CD8-positive, alpha-beta memory T cell (primary cell): ENCODE measurements at places on chromosomes 5 and 9. TPM values are rescaled to one million over a fixed set of nuclear protein-coding genes. Genes with fewer than 3 reads are reported as not detected.

DAB2IP gene
- total RNA-seq, result 0.27 TPM

FOXI1 gene
- total RNA-seq, result not detected

BAG1 gene
- 70.6 TPM for total RNA-seq

MCTP1 gene
- 0.51 TPM for total RNA-seq

EFNA5 gene
- total RNA-seq, result not detected

PRDM9 gene
- total RNA-seq, result not detected

C9orf153 gene
- 0.27 TPM for total RNA-seq

CRHBP gene
- total RNA-seq, result not detected

CDH6 gene
- total RNA-seq, result not detected

HIGD2A gene
- 98.3 TPM for total RNA-seq

MLANA gene
- total RNA-seq, result not detected

HAPLN1 gene
- not detected for total RNA-seq

CATSPER3 gene
- total RNA-seq, result 0.18 TPM

FAM53C gene
- 29.5 TPM for total RNA-seq

TMEM252 gene
- total RNA-seq, result not detected

PLAC8L1 gene
- 0.53 TPM for total RNA-seq

LCN15 gene
- total RNA-seq, result not detected

SPATA31D4 gene
- not detected for total RNA-seq

SLC1A3 gene
- 0.35 TPM for total RNA-seq

RAB3C gene
- not detected for total RNA-seq

JAKMIP2 gene
- total RNA-seq, result 1.8 TPM

MEF2C gene
- 0.85 TPM for total RNA-seq

LECT2 gene
- not detected for total RNA-seq

NUTM2G gene
- not detected for total RNA-seq

CDH9 gene
- not detected for total RNA-seq

IFNB1 gene
- not detected for total RNA-seq

S1PR3 gene
- 0.90 TPM for total RNA-seq

SLC34A3 gene
- not detected for total RNA-seq

RAD23B gene
- total RNA-seq, result 146 TPM

ADGRD2 gene
- not detected for total RNA-seq

IL13 gene
- 65.3 TPM for total RNA-seq

CMYA5 gene
- not detected for total RNA-seq

CA9 gene
- 0.75 TPM for total RNA-seq

GABRA1 gene
- total RNA-seq, result not detected

IL12B gene
- not detected for total RNA-seq

BHMT2 gene
- total RNA-seq, result not detected

FAM169A gene
- 8.4 TPM for total RNA-seq

ANKRD18B gene
- total RNA-seq, result not detected

PAEP gene
- total RNA-seq, result not detected

CENPH gene
- total RNA-seq, result 51.2 TPM

TMC1 gene
- not detected for total RNA-seq

PCDHGB1 gene
- not detected for total RNA-seq

ACTL7B gene
- total RNA-seq, result not detected
